ENCODE measurements at places on chromosomes 4 and X.

DNA sequence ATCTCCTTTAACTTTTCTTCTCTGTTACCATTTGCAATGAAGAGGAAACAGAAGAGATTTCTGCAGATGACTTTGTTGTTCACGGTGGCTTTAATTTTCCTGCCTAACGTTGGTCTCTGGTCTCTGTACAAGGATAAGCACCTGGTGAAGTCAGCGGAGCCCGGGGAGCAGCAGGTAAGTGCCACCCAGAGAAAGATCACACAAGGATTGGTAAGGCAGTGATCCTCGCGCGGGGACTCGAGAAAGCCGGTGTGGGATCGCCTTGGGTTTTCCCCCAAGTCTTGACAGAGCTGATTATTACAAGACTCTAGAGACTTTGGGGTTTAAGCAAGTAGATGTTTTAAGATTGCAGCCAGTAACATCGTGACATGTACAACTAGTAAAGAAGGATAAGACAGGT is 1.3 kb downstream of the GALNTL6 start:
- no peak for DNase-seq

- no peak for DNase-seq
Observed at GRCh38 chr4:48907706-48908477, 1.3 kb upstream of the OCIAD2 start.

DNA sequence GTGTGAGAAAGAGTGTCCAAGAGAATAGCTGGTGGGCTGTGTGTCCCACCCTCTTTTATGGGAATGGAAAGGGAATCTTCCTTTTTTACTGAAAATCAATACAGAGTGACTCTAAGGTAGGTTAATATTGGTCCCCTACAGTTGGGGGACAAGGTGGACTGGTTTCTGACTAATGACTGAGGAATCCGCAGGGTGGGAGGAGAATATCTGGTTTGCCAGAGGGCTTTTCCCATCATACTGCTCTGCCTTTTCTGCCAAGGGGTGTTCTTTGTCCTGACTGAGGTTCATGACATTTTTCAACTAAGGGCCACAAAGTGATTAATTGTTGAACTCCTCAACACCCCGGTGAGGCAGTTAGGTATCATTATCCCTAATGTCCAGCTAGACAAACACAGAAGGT is 261.6 kb downstream of the SPATA18 start:
- no peak for DNase-seq

GRCh38 chr4:6773616-6774540 is 8.6 kb upstream of the KIAA0232 start:
- no peak for DNase-seq

GRCh38 chr4:71202705-71203104 is 136.1 kb upstream of the SLC4A4 start:
- no peak for DNase-seq

DNA sequence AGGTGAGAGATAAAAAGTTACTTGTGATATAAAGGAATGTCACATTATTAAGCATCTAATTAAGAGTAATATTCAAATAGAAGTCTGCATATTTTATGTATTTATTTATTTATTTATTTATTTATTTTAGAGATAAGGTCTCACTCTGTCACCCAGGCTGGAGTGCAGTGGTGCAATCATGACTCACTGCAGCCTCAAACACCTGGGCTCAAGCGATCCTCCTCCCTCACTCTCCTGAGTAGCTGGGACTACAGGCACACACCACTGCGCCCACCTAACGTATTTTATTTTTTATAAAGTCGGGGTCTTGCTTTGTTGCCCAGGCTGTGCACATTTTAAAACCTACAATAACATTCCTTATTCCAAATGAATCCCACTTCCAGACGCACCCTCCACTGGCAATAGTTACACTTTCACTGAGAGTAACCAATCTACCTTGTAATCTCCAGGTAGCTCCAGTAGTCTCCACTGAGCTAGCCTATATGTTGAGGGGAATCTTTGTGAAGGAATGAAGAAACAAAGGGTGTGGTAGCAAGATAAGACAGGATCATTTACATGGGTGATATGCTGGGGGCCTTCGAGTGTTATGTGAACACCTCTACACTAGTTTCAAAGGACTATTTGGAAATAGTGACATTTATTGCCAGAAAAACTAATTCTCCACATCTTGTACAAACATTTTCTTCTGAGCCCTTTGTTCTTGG is 11.9 kb downstream of the SH3D19 start:
- no peak for DNase-seq

DNA sequence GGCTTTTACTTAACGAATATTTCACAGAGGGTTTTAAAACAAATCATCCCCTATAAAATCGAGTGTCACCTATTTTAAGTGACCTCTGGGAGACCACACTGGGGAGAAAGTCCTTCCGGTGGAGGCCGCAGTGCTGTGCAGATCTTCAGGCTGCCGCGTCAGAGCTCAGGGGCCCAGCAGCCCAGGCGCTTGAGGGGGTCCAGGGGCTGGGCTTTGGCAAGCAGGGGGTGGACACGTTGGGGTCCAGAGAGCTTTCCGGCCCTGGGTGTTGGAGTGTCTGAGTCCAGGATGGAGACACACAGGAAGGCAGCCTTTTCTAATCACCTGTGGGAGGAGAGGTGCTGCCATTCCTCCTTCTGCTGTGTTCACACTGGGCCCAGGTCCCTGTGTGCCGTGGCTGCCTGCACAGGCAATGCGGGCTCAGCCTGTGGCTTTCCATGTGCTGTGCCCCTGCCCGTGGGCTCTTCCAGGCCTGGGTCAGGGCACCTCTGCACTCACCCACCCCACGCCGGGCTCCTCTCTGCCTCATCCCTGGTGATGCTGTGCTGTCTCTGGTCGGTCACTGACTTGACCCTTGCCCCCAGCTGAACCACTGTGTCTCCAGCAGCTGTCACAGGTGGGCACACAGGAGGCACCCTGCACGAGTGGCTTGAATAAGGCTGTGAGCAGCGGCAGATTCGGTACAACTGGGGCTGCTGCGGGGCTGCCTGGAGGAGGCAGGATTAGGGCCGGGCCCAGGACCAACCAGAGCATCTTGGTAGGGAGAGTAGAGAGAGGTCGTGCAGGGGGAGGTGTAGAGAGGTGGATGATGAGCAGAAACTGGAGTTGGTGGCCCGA is 10.0 kb downstream of the HTRA3 start:
- DNase-seq: no peak

GRCh38 chrX:119067023-119067739 is 5.6 kb upstream of the CT47C1 start:
- DNase-seq: no peak

Data from T-helper 2 cell (primary cell).